ENCODE measurements at places on chromosomes 13 and 19.

GRCh38 chr13:82947683-82948082, 934.6 kb downstream of the SLITRK1 start:
- no peak for DNase-seq

GRCh38 chr13:98877936-98878335, 99.9 kb downstream of the DOCK9 start:
- DNase-seq, result no peak

DNA sequence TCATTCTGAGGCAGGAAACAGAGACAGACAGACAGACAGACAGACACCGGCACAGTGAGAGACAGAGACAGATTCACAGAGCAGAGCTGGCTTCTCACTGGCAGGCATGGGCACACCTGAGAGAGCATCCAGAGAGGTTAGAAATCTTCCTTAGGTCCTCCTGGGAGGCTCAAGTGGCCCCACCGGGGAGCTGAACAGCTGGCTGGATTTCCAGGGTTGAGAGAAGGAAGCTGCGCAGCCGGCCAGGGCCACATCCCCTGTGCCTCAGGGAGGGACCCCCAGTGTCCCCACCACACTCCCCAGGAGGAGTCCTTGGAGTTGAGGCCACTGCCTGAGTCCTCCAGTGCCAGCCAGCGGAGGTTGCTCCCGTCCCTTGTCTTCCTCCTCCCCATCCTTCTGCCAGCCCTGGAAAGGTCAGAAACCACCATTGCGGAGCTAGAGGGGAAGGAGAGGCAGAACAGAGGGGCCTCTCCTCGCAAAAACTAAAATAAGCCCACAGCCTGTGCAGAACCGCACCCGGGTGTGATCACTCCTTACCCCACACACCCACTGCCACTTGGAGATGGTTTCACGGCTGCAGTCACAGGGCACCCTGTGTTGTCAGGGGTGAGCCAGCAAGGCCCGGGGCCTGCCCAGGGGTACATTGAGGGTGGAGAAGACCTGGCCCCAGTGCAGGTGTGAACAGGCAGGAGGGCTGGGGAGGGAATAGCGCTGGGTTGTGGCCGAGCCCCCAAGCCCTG, 4.2 kb downstream of the FFAR3 start:
- DNase-seq, result no peak

GRCh38 chr19:43447655-43448054, 17.8 kb downstream of the LYPD3 start:
- DNase-seq, result no peak
